ENCODE measurements at places on chromosomes 5 and 9. TPM values are rescaled to one million over a fixed set of nuclear protein-coding genes. Genes with fewer than 3 reads are reported as not detected.

ANKRD31 gene
- 0.14 TPM for total RNA-seq

OLFML2A gene
- 0.74 TPM for total RNA-seq

POLE3 gene
- 13.8 TPM for total RNA-seq

C7 gene
- total RNA-seq = 49.0 TPM

CA9 gene
- 0.83 TPM for total RNA-seq

SLC6A7 gene
- total RNA-seq = not detected

PLPP7 gene
- 0.37 TPM for total RNA-seq

SPACA9 gene
- total RNA-seq = 2.0 TPM

PIP5K1B gene
- 0.71 TPM for total RNA-seq

- DNase-seq = no peak
Measured at GRCh38 chr9:21624675-21625644, 142.8 kb upstream of the IFNE start.

- DNase-seq = peak; percentile 67
Measured at GRCh38 chr5:43039471-43040286, 440 bp downstream of the ANXA2R start.

DNA sequence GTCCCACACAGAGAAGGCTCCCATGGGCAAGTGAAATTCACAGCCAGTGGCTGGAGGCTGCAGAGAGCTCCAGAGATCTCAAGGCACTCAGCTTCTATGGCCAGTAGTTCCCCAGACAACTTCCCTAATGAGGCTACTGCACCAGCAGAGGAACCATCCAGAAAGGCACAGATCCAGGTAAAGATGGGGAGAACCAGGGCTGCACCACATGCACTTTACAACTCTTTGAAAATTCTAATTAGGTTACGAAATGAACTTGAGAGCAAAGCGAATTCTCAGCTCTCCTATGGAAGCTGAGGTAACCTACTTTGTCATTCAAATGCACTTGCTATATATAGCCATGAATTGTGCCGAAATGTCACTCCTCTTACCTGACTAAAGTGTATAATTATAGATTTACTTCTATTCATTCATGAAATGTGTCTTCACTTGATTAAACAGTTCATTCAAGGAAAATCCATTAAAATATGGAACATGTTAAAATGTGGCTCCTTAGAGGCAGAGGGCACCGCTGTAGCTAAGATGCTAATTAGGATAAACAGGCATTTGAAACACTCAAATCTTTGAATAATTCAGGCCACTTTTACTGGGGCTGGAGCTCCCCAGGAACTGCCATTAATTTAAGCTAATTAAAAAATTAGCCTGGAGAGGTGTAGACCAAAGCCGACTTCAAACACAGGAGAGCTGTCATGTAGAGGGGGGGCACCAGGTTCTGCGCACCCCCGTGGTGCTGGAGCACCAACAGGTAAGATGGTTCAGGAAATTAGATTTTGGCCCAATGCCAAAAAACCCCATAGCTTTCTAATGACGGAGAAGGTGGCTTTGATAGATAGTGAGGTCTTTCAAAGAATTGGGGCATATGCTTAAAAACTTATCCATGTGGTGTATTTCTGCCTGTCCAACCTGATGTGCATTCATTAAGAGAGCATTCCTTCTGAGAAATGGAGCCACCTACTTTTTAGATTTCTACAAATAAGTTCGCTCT lies 204.1 kb downstream of the GABBR2 start:
- DNase-seq = no peak

DNA sequence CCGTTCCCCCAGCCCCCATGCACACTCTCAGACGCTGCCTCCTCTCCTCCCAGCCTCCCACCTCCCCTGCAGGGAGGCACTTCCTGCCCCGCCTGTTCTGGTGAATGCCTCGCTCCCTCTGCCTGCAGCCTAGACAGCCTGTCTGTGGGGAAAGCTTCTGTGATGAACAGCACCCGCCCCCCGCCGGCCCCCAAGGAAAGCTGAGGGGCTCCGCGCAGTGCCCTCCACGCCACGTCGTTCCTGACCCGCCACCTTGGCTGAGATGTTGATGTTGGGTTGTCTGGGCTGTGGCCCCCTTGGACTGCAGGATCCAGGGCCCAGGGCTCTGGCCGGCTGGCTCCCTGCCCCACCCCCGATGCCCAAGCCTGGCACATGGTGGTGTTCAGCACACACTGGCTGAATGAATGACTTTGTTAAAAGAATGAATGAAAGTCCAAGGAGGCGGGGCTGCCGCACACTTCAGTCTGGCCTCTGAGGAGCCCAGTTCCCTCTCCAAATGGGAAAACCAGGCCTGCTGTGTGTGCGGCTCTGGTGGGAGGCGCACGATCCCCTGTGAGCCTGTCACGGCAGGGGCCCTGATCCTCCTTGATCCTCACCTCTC lies 2.1 kb upstream of the MYMK start:
- no peak for DNase-seq

- DNase-seq = no peak
Measured at GRCh38 chr5:171308453-171309275, at the start of gene TLX3. TLX3 (plus strand) TSS chr5:171309248; CDS start chr5:171309366, 118 bp downstream.

DNA sequence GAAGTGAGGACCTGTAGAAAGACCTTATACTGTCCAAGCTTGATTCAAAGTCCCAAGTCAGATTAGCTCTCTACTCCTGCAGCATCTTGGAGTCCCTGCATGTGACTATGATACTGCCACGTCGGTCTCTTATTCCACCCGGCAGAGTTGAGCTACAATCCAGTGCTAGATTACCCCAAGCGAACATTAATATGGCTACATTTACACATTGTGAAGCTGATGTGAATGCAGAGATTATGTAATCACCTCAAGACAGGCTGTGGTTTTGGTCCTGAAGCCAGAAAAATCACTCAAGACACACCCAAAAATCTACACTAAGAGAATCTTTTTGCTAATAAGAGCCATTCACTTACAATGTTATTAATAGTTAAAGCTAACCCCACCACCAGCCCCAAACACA lies 116.7 kb downstream of the GNA14 start:
- DNase-seq = no peak

- no peak for DNase-seq
Measured at GRCh38 chr5:30932273-30933017, 261.0 kb upstream of the CDH6 start.

DNA sequence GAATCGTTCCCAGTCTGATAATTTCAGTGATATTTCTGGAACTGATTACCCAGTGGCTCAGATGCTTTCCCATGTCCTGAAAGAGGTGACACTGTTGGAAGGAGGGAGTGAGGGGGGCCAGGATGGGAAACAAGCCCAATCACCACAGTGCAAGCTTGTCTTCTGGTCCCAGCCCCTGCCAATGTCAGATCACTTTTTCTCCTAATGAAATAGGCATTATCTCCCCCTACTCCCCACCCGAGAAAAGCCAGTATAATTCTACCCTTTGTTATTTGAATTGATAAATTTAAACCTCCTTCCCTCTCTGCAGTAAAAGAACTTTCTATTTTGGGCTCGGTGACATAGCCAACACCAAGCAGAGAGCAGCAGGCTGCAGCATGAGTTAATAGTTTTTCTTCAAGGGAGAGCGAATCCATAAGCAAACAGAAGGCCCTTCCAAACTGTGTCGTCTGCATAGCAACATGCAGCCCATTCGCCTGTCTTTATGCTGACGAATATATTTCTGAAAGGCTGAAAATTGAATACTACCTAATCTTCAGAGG lies 14.6 kb upstream of the PPP2CA start:
- DNase-seq = no peak

GRCh38 chr9:93124793-93125192 lies 9.3 kb downstream of the NINJ1 start:
- DNase-seq = peak; percentile 47

DNA sequence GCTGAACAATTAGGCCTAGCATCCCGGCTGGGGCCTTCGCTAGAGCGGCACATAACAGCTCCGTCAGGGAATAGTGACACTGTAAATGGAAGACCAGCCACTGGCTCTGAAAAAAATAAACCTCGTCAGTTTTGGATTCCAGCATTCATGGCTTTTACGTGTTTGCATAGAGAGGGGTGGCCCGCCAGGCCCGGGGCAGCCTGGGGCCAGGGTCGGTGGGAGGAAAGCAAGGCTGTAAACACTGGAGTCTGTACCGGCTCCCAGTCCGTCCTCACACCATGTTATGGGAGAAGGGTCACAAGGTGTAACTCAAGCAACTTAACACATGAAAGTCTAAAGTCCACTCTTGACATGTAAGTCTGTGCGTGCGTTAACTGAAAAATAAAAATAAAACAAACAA lies 11.2 kb downstream of the CCNI2 start:
- no peak for DNase-seq

DNA sequence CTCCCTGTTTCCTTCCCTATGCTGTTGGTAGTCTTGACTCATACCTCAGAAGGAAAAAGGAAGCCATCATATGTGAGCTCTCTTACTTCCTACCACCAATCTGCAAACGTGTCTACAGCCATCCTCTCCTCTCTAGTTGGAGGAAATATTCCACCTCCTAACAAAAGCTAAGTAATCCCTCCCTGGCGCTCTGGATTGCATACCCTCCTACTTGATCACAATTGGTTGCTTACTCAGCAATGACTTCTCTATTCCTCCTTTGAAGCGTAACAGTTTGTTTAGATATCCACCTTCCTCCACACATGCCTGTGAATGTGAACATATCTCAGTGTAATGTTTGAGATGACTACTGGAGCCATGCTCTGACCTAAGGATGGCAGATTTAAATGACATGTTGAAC lies 18.2 kb downstream of the RUSC2 start:
- DNase-seq = no peak

- DNase-seq = no peak
Measured at GRCh38 chr5:9499498-9499876, 46.4 kb downstream of the SEMA5A start.

DNA sequence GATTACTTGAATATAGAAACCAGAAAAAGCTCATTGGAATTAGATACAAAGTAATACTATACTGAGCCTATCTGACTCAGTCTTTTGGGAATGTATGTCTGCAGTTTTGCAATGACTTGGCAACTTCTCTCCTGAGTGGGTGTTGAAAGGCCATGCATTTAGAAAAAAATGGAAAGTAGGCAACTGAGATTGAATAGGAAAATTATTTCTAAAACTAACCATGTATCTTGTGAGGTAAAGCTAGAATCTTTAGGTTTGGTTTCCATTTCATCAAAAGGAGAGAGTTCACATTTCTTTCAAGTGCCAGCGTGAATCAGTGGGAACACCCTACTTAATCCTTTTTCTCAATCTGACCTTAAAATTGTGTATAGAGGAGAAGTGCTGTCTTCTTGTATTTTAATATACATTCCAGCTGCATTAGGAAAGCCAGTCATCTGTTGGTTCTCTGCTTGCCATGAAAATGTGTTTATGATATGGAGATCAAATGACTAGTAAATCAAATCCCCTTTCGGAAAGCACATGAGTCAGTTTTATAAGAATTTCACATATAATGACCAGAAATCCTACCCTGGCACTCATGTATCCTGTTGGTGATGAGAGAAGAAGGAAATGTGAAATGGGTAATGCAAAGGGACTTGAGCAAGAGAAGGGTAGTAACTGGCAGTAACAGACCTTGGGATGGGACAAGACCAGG lies 30.4 kb downstream of the NFX1 start:
- no peak for DNase-seq

DNA sequence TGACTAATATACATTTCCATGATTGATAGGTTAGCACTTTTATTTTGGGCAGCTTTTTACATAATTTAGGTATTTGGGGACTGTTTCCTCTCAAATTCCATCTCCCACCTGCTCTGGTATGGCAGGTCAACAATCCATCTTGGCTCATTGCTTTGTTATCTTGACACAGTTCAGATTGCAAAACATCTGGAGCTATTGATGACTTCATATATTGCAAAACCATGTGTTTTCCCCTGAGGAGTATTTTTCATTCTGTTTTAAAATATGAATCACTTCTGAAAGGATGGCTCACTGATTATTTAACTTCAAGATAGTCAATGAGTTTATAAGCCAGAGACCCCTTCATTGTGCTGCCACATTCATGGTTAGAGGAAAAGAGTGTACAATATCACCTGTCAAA lies 1206.0 kb upstream of the C9orf72 start:
- DNase-seq = no peak

- DNase-seq = no peak
Measured at GRCh38 chr9:98995971-98996504, 52.3 kb downstream of the COL15A1 start.

GRCh38 chr9:74795803-74796202 lies 91.9 kb downstream of the TRPM6 start:
- DNase-seq = no peak

- DNase-seq = no peak
Measured at GRCh38 chr9:71364186-71364955, 242.9 kb upstream of the TRPM3 start.

GRCh38 chr5:37665272-37665671 lies 174.6 kb downstream of the GDNF start:
- no peak for DNase-seq

GRCh38 chr5:39494107-39494510 lies 69.3 kb upstream of the DAB2 start:
- DNase-seq = no peak

DNA sequence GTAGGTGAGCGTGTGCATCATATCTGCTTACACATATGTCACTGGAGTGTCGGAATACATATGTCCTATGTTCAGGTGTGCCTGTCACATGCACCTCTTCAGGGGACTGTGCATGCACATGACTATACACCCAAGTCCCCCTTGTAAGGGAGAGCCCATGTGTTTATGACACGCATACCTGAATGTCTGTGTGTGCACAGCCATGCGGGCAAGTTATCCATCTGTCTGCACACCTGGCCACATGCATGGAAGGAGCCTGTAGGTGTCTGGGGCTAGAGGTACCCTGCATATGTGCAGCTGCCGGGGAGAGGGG lies 622 bp upstream of the RGS14 start:
- no peak for DNase-seq

DNA sequence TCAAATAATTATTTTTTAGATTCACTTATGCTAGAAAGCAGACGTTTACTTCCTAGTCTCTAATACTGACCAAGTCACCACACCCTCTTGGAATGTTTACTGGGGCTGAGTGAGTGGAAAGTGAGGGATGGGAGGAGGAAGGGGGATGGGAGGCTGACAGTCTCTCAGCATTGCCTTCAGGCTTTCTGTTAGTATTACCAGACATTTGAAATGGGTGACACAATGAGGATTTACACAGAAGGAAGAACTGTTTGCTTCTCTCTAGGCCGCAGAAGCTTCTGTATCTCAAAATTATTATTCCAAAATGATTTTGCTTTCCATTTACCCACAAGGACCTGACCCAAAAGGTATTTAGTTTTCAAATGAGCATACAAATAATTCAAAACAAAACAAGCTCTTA lies 232.8 kb upstream of the ZNF608 start:
- no peak for DNase-seq

DNA sequence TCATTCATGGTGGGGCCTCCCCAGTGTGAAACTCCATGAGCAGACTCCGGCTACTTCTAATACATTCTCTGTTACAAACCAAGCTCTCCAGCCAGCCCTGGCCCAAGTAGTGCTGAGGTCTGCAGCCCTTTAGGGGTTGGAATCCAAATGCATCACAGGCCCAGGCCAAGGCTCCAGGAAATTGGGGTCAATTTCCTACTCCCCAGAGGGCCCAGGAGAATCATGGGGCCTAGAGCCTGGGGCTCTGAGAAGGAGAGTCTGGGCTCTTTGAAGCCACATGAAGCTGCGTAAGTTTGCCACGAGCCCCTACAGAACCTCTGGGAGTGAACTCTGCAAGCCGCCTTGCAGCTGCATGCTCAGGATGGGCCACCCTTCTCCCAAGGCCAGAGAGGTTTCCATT lies 206.4 kb downstream of the PAPPA start:
- no peak for DNase-seq

- no peak for DNase-seq
Measured at GRCh38 chr5:176768174-176768970, 42.0 kb upstream of the UNC5A start.
